ENCODE measurements at places on chromosomes 11 and 22.

- no peak for DNase-seq
These were observed 55.0 kb downstream of the TRAF6 start for GRCh38 chr11:36454941-36455631.

DNA sequence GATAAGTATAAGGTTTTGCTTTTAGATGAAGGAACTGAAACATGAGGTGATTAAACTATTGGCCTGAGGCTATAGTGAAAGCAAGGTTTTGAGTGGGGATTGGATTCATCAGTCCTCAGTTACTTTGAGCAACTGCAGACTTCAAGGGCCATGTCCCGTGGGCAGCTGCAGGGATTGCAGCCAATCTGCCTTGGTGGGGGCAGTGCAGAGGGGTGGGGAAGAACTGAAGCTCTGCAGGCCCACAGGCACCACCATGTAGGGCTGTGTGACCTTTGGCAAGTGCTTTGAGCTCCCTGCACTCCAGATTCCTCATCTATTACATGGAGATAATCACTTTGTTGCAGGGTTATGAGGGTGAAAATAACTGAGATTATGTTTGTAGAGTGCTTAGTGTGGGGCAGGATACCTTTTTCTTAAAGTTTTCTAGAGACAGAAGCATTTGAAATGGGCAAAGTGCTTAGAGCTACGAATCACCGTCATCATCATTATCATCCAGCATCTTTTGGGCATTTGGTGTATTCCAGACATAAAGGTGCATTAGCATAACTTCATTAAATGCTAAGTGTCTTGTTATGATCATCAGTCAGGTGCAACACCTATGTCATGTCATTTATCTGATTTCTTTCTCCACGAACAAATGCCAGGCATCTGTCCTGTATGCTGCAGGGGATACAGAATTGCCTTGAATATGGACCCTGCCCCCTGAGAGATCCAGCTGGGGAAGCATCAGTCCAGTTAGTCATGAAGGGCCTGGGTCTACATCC, 72.1 kb upstream of the TENM4 start:
- DNase-seq, result no peak

GRCh38 chr11:132971351-132971750, 561.0 kb downstream of the OPCML start:
- DNase-seq, result no peak

DNA sequence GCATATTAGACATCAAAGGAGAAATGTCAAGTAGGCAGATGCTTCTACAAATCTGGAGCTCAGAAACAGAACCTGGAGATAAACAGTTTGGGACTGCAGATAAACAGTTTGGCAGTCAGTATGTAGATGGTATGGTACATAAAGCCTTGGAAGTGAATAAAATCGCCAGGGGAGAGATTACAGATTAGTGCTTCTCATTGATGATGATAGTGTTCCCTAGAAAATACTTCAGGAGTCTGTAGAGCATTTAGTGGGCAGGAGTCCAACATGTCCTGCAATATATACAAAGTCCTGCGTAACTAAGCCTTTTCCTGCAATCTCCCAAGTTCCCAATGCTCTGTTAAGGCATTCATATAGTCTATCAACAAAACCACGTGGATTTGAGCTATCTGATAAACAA, 35.2 kb downstream of the NARS2 start:
- DNase-seq, result no peak

- no peak for DNase-seq
These were observed 31.3 kb downstream of the NEFH start for GRCh38 chr22:29511126-29511862.

DNA sequence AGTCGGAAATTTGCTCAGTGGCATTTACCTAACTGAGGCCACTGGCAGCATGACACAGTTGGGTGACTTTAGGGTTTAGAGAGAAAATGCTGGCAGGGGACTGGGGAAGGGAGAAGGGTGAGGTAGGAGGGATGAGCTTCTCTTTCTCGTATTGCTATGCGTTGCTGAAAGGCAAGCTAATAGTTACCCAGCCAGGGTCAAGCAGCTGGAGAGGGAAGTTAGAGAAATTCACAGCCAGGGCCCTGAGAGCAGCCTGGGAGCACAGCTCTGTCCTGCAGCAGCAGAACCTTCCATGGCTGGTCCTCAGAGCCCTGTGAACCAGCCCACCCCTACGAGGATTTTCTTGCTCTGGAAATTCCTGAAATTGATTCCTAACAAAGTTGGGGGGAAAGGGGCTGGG, 679.6 kb downstream of the NTM start:
- no peak for DNase-seq

DNA sequence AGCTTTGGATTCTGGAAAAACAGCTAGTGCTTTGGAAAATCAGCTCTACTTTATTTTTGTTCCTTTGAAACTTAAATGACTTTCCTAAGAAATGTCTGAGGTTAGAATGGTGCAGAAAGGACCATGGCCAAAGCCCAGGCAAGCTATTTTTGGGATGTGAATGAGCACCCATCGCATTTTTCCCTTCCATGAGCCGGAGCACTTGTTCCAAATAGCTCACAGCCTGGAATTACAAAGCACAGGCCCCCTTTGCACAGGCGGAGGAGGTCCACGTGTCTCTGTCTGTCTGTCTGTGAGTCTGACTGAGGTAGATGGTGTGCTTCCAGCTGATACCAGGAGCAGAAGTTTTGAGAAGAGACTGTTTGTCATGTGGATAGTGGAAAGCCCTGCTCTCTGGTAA, 50.7 kb downstream of the MICAL2 start:
- DNase-seq, result no peak

DNA sequence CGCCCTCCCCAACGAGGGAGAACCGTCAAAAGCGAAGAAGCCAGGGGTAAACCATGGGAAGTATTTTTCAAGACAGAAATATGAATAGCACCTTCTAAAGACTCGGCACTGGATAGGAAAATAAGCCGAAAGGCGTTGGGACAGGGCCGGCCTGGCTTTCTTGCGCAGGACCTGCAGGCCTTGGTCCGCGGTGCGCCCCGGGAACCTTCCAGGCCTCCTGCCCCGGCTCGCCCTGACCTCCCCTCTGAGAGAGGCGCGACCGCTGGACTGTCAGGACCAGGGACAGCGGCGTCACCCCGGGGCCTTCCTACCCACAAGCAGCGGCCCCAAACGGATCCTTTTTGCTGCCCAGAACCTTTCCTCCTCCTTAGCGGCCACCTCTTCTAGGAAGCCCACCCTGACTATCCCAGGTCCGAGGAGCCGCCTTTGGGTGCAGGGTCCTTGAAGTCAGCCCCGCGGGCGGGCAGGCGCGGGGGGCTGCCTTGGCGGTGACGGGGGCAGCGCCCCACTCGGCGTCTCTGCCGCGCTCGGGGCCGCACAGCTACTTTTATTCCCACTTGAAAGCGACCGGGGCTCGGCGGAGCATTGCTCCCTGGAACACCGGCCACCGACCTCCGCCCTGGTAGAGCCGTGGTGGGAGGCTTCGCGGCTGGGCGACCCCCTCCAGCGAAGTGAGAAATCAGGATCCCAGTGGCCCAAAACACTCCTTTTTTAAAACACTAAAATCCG, 650 bp upstream of the MAPK11 start:
- no peak for DNase-seq

- no peak for DNase-seq
These were observed 2.8 kb downstream of the IL17RA start for GRCh38 chr22:17087498-17088131.

DNA sequence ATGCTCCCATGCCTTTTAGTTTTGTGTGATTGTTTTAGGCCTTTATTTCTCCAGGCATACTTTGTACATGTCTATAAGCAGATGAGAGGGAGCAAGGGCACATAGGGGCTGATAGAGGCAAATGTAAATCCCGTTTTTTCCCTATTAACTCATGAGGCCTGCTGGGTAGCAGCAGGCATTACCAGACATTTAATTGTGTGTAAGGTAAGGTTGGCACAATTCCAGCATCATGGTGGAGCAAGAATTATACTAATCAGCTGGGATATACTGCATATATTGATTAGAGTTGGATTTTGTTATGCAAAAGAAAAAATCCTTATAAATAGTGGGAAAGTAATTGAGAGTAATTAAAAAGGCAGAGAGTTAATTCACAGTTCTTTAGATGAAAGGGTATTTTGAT, 12.2 kb downstream of the FAT3 start:
- no peak for DNase-seq

GRCh38 chr11:96125400-96125799, 201.5 kb upstream of the MTMR2 start:
- DNase-seq, result peak; percentile 81

- DNase-seq, result no peak
These were observed 22.2 kb upstream of the BIRC3 start for GRCh38 chr11:102295045-102295444.

DNA sequence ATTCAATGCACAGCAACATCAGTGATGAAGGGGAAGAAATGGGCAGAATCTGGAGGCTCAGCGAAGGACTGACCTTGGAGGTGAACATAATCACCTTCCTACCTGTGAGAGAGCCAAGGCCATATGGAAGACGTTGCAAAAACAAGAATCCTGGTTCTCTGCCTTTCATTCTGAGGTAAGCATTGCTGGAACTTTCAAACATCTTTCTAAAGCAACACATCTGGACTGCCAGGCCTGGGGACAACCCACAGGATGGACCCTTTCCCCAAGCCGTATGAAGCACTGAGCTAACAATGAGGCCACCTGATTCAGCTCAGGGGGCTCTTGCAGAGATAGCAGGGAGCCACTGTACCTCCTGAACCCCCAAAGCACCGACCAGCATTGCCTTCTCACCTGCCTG, 70.5 kb downstream of the ETS1 start:
- no peak for DNase-seq

DNA sequence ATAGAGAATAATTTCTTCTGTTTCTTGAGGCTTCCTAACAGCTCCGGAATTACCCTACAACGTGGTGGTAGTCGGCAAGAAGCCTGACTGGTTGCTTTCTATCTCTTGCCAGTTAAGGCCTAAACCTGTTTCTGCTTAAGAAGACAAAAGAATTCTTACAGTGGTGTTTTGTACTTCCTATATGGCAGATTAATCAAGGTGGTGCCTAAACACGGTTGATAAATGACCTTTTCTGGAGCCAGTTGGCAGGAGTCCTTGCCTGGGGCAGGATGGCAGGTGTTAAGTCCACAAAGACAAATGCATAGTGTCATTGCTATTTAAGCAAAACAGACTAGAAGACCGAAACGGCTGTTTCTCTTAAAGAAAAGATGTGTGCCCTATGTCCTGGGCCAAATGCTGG, 9.9 kb downstream of the GVQW3 start:
- no peak for DNase-seq

- no peak for DNase-seq
These were observed 403 bp upstream of the SBF2 start for GRCh38 chr11:10294290-10294953.

DNA sequence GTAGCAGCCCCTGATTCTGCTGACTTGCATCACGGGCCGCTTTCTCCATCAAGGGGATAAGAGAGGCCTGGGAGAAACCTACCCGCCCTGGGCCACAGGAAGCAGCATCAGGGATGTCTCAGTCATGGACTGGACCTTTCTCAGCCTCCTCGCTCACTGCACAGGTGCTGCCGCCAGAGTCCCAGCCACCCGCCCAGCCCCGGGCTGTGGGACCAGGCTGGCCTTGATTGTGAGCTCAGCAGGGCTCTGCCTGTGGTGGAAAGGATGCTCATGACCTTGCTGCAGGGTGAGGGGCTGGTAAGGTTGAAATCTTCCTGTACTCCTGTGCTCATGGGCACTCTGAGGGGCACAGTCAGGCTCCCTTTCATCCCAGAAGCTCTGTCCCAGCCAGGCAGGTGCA, 26.0 kb upstream of the GGTLC2 start:
- no peak for DNase-seq

- peak; percentile 7 for DNase-seq
These were observed 101.9 kb downstream of the IGLL1 start for GRCh38 chr22:23478175-23478574.

DNA sequence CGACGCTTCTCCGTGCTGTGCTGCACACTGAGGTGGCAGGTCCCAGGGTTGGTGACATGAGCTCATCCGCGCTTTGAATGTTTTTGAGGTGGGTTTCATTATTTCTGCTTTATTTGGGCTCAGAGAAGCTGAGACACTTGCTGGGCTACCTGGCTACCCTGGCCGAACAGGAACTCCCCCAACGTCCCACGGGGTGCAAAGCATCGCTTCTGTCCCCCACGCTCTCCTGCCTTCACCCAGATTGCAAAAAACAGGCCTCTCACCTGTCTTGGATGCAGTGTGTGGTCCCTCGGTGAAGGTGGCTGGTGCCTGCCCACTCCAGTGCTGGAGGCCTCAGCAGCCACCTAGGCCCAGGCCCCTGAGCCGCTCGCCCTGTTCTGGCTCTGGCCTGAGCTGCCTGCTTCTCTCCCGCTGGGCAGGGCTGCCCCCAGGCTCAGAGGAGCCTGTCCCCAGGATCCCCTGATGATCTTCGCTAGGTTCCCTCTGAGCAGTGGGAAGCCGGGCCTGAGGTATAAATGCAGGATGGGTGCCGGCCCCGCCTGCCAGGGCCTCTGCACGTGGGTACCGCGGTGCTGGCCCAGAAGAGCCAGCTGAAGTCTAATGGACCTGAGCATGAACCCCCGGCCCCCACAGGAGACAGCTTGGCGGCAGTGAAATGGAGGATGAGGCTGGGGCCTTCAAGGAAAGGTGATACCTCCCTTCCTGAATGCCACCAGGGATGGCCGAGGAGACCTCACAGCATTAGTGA, 15.8 kb upstream of the MRGPRD start:
- no peak for DNase-seq

DNA sequence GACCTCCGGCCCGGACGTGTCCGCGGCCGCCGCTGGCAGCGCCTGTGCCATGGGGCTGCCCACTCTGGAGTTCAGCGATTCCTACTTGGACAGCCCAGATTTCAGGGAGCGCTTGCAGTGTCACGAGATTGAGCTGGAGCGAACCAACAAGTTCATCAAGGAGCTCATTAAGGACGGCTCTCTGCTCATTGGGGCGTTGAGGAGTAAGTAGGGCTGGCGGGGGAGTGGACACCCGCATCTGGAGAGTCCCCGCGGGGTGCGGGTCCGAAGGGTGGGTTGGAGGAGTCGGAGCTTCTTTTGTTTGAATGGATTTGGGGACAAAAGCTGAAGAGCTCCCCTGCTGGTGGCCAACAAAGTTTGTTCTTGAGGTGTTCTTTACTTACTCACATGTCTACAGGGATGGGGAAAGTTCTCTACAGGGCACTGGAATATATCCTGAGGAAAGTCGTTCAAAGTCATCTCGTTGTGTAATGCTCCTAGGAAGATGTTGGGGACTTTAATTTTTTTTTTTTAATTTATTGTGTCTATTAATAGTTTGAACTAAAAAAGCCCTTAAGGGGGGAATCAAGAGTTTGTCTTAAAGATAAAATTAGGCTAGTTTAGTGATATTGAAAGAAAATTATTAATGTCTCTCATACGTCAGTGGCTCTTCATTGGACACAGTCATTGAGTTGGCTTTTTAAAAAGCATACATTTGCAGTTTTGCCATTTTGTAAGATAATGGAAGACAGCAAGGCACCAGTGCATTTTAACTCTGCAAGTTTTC, 725 bp downstream of the ARHGAP42 start:
- peak; percentile 77 for DNase-seq

- no peak for DNase-seq
These were observed 708.0 kb upstream of the ARHGAP42 start for GRCh38 chr11:99979042-99979441.

DNA sequence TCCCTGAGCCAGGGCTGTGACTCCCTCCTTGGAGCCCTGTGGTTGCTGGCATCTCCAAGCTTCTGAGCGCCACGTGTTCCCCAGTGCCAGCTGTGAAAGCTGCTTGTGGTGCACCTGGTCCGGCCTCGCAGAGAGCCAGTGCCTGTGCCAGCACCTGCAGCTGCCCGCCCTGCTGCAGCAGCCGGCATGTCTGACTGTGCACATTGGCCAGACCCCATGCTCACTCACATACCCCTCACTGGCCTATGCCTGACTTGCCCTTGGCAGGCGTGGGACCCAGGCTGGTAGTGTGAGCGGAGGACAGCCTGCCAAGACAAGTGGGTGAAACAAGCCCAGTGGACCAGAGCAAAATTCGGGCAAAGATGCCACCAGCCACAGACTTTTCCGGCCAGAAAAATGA, 9.8 kb downstream of the MRPL48 start:
- no peak for DNase-seq

All from foreskin keratinocyte (primary cell).